Hepatocyte (in vitro differentiated cells): ENCODE measurements at places on chromosomes 4 and X. TPM values are rescaled to one million over a fixed set of nuclear protein-coding genes. Genes with fewer than 3 reads are reported as not detected.

Gene DKK2
- 23.4 and 28.1 TPM in 2 replicates for total RNA-seq

Gene KLHL5
- 51.6 and 58.3 TPM in 2 replicates for total RNA-seq

Gene MAP3K15
- 0.33 and 0.48 TPM in 2 replicates for total RNA-seq

Gene IGFBP7
- 73.4 and 74.0 TPM in 2 replicates for total RNA-seq

Gene TRIM75
- 0.17 TPM in 1 of 2 replicates, not detected in the other for total RNA-seq

DNA sequence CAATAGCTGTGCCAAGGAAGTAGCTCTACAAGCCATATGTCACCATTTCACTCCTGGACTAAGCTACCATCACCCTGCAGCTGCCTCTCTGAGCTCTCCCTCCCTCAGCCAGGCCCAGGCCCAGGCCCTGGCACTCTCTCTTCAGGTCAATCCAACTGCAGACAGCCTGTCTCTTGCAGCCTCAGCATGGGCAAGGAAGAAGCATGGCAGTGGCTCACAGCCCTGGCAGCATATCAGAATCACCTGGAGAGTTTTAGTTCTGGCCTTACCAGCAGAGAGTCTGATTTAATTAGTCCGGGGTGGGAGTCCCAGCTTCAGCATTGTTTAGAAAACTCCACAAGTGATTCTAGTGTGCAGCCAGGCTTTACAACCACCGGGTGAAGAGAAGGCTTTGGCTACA lies 31.5 kb downstream of the NALF2 start:
- DNase-seq: no peak

DNA sequence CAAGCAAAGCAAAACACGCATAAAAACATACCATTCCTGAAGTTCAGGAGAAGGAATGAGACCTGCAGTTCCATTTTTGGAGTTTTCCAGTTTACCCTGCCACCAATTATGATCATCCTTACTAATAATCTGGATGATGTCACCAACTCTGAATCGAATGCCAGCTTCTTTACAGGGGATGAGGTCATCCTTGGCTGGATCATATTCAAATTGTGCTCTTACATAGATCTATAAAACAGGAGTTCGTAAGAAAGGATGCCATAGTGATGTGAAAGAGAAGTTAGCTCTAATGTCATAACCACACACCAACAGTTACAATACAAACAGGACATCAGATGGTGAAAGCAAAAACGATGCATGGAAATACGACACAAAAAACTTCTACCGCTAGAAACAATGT lies 106.5 kb downstream of the NYX start:
- no peak for DNase-seq

GRCh38 chr4:118776157-118776954 lies 59.6 kb downstream of the SEC24D start:
- DNase-seq: no peak

- DNase-seq: no peak
Measured at GRCh38 chr4:101556842-101557241, 209.5 kb upstream of the PPP3CA start.
